NCI-H1417 treated with DMSO at 0.1 percent for 48 hours (cell line): ENCODE measurements at places on chromosomes 3 and 15.

DNA sequence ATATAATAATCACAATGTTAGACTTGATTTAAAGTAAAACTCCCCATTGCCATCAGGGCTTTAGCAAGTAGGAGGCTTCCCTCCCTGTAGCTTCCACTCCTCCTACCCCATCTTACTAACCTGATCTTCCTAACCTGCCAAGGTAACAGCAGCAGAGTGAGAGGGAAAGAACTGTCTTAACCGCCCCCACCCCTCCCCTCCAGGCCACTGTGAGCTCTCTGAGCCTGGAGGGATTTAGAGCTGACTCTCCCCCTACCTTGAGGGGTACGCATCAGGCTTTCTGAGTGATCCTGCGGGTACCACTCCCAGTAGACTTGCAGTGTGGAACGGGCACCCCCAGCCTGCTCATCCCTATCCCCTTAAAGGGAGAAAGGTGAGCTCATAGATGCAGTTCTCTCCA lies 11.4 kb upstream of the PRSS50 start:
- DNase-seq, result no peak

DNA sequence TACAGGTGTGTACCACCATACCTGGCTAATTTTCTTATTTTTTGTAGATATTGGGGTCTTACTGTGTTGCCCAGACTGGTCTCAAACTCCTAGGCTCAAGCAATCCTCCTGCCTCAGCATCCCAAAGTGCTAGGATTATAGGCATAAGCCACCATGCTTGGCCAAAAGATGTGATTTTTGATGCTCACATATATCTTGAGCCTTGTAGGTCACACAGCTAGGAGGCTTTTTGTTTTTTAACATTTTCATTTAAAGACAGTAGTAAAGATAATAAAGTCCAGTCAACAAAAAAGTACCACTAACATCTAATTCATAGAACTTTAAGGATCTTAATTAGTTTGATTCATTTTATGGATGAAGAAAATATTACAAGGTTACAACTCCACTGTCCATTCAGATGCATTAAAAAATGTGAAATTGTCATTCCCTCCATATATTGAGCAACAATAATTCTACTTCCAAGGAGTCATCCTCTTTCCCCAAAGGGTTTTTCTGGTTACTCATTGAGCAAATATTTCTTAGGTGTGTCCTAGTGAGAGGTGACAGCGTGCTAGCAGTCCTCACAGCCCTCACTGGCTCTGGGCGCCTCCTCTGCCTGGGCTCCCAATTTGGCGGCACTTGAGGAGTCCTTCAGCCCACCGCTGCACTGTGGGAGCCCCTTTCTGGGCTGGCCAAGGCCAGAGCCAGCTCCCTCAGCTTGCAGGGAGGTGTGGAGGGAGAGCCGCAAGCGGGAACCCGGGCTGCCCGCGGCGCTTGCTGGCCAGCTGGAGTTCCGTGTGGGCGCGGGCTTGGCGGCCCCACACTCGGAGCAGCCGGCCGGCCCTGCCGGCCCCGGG lies 8.3 kb upstream of the TASOR start:
- no peak for DNase-seq

GRCh38 chr3:74613060-74613459 lies 1.4 kb downstream of the CNTN3 start:
- no peak for DNase-seq

DNA sequence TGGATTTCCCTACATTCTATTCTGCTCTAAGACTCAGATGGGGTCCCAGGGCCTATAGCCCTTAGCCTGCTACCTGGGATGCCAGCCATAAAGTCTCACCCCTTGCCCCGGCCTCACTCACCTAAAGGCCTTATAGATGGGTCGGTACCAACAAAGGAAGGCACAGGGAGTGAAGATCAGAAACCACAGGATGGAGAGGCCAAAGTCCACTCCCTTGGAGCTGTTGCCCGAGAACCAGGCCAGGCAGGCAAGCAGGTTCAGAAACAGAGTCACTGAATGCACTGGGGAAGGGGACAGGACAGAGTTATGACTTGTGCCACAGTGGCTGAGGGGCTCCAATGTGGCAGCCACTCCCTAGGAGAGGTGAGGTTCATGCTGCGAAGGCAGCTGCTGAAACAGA lies 7.4 kb upstream of the ULK3 start:
- no peak for DNase-seq

- no peak for DNase-seq
Measured at GRCh38 chr3:127831723-127832172, 9.4 kb upstream of the MGLL start.

GRCh38 chr15:98840053-98840452 lies 167.5 kb downstream of the PGPEP1L start:
- no peak for DNase-seq

GRCh38 chr3:42063888-42064287 lies 27.3 kb upstream of the TRAK1 start:
- no peak for DNase-seq
